ENCODE measurements at places on chromosomes 1 and 21. TPM values are rescaled to one million over a fixed set of nuclear protein-coding genes. Genes with fewer than 3 reads are reported as not detected.

DNA sequence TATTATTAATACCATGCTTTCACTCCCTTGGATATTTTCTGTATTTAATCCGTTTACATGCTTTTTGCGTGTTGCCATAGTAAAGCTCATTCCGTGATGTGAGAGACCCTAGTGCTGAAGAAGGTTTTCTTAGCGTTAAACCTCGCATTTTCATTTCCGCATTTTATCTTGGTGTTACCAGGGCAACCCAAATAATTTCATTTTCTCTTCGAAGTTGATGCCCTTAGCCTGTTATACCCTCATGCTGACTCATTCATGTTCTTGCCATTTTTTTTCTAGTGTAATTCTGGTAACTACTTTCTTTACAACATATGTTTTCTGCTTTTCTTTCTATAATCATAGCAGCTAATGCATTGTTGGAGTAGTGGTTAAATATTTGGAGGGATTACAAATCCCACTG lies 37.2 kb downstream of the LRRC8C start:
- DNase-seq = no peak

DNA sequence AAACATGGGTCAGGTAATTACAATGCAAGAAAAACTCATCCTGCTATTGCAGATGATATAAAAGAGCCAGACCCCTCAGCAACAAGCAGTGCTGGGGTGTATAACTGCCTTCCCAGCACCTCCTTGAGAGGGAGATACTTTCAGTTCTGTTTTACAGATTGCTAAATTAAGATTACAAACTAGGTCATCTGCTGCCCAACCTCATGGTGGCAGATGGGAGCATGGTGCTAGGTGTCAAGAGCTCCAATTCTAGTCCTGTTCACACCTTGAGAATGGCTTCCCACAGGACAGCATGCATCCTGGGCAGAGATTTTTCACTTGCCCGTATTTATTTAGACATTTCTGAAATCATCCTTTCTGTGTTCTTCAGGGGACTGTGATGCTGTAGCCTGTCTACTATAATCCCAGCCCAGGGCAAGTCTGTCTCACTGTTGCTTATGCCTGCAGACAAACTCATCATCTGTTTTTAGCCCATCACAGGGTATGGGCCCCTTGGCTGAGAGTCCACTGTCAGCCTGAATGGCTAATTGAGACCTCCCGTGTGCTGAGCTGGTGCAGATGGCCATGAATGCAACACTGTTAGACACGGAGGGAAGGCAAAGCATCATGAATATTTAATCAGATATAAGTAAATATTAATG lies 40.2 kb upstream of the PBX1 start:
- no peak for DNase-seq

DNA sequence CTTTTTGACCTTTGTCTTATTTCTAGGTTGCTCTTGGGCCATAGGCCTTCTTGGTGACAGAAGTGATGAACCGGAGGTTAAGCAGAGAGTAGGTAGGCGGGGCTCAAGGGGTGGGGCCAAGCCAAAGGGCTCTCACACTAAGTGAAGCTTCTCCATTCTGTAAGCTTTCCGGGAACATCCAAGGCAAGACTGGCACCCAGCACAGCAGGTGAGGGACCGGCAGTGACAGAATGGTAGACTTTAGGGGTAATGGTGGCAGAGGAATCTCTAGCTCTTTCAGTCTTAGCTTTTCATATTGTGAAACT lies at the start of gene TNFAIP8L2:
Gene TNFAIP8L2 (plus strand): TSS at position 135 of the 305 bp plus-strand sequence. CDS start 2,049 bp downstream, outside the sequence.
- DNase-seq = no peak

DNA sequence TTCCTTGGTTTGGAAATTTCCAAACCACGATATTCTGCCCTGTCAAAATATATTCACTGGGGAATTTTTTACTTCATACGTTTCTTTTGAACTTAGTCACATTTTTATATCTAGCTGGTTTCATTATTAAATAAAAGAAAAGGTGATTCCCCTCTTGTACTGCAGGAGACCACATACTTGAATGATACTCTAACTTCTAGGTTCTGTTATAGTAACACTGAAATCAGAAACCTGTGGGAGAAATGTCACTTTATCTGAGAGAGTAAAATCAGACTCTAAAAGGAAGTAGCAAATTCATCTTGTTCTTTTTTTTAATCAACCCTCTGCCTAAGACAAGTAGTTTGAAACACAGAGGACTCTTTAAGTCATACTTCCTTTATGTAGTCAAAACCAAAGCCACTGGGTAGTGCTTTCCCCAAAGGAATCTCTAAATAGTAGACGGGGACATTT lies 34.4 kb downstream of the MRPL39 start:
- peak; percentile 60 for DNase-seq

- DNase-seq = peak; percentile 54
Observed at GRCh38 chr1:78722947-78723346, 73.3 kb downstream of the IFI44 start.

DNA sequence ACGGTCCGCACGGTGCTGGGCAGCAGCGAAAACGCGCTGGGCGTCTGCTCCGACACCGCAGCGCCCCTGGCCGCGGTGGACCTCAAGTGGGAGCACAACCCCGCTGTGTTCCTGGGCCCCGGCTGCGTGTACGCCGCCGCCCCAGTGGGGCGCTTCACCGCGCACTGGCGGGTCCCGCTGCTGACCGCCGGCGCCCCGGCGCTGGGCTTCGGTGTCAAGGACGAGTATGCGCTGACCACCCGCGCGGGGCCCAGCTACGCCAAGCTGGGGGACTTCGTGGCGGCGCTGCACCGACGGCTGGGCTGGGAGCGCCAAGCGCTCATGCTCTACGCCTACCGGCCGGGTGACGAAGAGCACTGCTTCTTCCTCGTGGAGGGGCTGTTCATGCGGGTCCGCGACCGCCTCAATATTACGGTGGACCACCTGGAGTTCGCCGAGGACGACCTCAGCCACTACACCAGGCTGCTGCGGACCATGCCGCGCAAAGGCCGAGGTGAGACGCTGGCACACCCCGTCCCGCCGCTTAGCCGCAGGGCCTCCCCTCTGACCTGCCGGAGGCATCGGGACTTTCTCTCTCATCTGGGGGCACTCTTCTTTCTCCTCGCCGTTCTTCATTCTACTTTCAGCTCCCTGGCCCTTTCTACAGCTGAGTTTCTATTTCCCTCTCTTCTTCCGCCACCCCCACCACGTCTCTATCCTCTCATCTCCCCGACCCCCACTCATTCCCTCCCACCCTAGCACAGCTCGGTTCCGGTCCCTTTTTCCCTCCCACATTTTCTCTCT lies 1.0 kb downstream of the NPR1 start:
- no peak for DNase-seq

DNA sequence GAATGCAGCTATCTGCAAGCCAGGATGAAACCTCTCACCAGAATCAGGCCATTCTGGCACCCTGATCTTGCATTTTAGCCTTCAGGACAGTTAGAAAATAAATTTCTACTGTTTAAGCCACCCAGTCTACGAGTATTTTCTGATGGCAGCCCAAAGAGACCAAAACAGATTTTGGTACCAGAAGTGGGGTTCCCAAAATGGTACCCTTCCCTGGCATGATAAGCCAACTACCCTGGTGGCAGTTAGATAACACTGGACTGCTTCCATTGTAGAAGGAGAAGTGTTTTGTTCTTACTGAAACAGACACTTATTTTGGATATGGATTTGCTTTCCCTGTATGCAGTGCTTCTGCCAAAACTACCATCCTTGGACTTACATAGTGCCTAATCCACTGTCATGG lies 115.0 kb downstream of the CSMD2 start:
- no peak for DNase-seq

The OR10Z1 gene
- total RNA-seq = not detected

The USH2A gene
- 0.02 TPM for total RNA-seq

The INKA2 gene
- 7.3 TPM for total RNA-seq

The COL11A1 gene
- 810 TPM for total RNA-seq
